ENCODE measurements at places on chromosomes 12 and 14. TPM values are rescaled to one million over a fixed set of nuclear protein-coding genes. Genes with fewer than 3 reads are reported as not detected.

Gene GPD1
- 0.62 TPM for total RNA-seq

Gene AQP6
- total RNA-seq: not detected

GRCh38 chr14:28294834-28295440 lies 471.6 kb upstream of the FOXG1 start:
- no peak overlapping the region for H3K4me3 ChIP-seq
- no peak overlapping the region for H3K27ac ChIP-seq
- no peaks in the 10 kb centered on the region for H3K27me3 ChIP-seq
- no peaks in the 10 kb centered on the region for H3K4me1 ChIP-seq
- no peaks in the 10 kb centered on the region for H3K36me3 ChIP-seq

- H3K36me3 ChIP-seq: no peaks in the 10 kb centered on the region
- DNase-seq: no peak
- H3K27ac ChIP-seq: no peak overlapping the region
- no peaks in the 10 kb centered on the region for H3K4me1 ChIP-seq
- H3K27me3 ChIP-seq: no peaks in the 10 kb centered on the region
Measured at GRCh38 chr12:131368668-131369071, 342.2 kb upstream of the SFSWAP start.

Gene C14orf180
- not detected for total RNA-seq

- no peak overlapping the region for H3K4me3 ChIP-seq
- H3K27me3 ChIP-seq: peaks cover 36% of the 10 kb centered on the region
- no peak for DNase-seq
- H3K36me3 ChIP-seq: peaks cover 2% of the 10 kb centered on the region
Measured at GRCh38 chr12:66191547-66192126, 2.6 kb downstream of the IRAK3 start.

- H3K4me1 ChIP-seq: peaks cover 5% of the 10 kb centered on the region
- DNase-seq: no peak
- no peak overlapping the region for H3K4me3 ChIP-seq
Measured at GRCh38 chr14:75188520-75189268, 12.3 kb upstream of the TMED10 start.

GRCh38 chr12:89236748-89237383 lies 115.4 kb downstream of the DUSP6 start:
- no peak for DNase-seq
- peak overlapping the region; percentile 5 for H3K27ac ChIP-seq

GRCh38 chr12:90235642-90236041 lies 527.0 kb upstream of the ATP2B1 start:
- H3K4me1 ChIP-seq: no peaks in the 10 kb centered on the region
- H3K36me3 ChIP-seq: no peaks in the 10 kb centered on the region
- H3K27me3 ChIP-seq: no peaks in the 10 kb centered on the region

Gene ITGB7
- total RNA-seq: 239 TPM

GRCh38 chr14:36271939-36272907 lies 48.2 kb downstream of the MBIP start:
- H3K4me1 ChIP-seq: peaks cover 6% of the 10 kb centered on the region
- H3K27me3 ChIP-seq: peaks cover 51% of the 10 kb centered on the region
- H3K36me3 ChIP-seq: no peaks in the 10 kb centered on the region
- peak overlapping the region; percentile 73 for H3K4me3 ChIP-seq

Gene SLC25A47
- not detected for total RNA-seq

DNA sequence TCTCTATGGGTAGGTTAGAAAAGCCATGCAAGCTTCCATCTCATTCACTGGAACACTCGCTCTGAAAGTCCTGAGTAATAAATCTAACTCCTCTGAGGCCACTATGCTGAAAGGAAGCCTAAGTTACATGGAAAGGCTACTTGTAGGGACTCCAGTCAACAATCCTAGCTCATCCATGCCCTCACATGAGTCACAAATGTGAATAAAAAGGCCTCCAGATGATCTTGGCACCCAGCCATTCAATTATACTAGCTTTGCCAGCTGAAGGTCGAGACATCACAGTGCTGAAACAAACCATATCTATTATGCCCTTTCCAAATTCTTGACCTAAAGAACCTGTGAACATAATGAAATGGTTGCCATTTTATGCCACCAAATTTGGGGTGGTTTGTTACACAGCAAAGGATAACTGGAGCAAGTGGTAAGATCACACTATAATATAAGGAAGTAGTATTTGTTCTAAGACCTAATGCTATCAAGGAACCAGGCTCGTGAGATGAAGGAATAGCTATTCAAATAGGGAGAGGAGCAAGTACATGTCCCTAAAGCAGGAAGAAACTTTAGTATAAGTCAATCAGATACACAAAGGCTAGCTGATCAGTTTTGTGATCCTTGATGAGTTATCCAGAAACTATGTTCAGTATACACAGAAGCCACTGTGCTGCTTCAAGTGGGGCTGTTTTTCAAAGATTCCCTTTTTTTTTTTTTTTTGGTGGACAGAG lies 142.1 kb downstream of the MED13L start:
- H3K27me3 ChIP-seq: no peaks in the 10 kb centered on the region
- no peak for DNase-seq
- H3K36me3 ChIP-seq: peaks cover 1% of the 10 kb centered on the region
- H3K4me1 ChIP-seq: peaks cover 59% of the 10 kb centered on the region

- peak overlapping the region; percentile 39 for H3K4me3 ChIP-seq
- peaks cover 2% of the 10 kb centered on the region for H3K36me3 ChIP-seq
- H3K4me1 ChIP-seq: peaks cover 41% of the 10 kb centered on the region
- peak overlapping the region; percentile 7 for H3K27ac ChIP-seq
Measured at GRCh38 chr14:92529903-92530302, 16.3 kb downstream of the RIN3 start.

Gene SLC25A29
- total RNA-seq: 16.4 TPM

GRCh38 chr12:79155683-79156082 lies 291.1 kb downstream of the SYT1 start:
- H3K4me3 ChIP-seq: no peak overlapping the region
- no peaks in the 10 kb centered on the region for H3K4me1 ChIP-seq
- H3K27me3 ChIP-seq: no peaks in the 10 kb centered on the region
- no peak overlapping the region for H3K27ac ChIP-seq

DNA sequence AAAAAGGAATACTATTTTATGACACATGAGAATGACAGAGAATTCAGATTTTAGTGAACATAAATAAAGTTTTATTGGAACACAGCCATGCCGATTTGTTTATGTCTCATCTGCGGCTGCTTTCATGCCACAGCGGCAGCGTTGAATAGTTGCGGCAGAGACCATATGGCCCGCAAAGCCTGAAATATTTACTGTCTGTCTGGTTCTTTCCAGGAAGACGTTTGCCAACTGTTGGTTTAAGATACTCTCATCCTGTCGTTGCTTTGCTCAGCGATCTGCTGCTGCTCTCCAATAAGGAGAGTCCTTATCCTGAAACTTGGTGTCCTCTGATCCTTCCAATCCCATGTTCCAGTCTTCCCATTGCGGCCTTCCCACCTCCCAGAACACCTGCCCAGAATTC lies 89.9 kb downstream of the SLC24A4 start:
- H3K4me1 ChIP-seq: no peaks in the 10 kb centered on the region
- no peaks in the 10 kb centered on the region for H3K36me3 ChIP-seq
- DNase-seq: no peak
- H3K27ac ChIP-seq: no peak overlapping the region
- H3K27me3 ChIP-seq: peaks cover 10% of the 10 kb centered on the region

DNA sequence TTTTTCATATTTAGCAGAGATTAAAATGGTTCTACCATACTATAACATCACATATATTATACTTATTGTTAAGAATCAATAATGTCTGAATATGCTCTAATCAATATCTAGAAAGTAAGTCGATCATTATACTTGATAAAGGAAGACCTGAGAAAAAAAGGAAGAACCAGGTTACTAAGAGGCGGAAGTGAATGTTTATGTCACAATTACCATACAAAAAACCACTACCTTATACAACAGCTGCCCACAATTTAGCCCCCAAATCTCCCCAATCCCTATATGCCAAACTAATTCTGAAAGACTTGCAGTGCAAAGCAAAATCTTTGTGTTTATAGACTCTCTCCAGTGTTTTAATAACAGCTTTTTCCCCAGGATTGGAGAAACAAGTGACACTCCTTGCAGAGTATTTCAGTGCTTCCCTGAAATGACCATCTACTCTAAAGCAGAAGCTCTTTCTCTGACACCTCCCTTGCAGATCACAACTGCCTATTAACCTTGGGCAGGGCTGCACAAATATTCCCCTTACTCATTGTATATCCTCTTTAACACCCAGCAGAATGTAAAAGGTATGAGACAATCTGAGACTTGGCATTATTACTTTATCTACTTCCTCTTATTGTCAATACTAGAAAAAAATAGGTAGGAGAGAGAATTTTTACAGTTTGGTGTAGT lies 12.7 kb upstream of the SLC2A3 start:
- no peak overlapping the region for H3K27ac ChIP-seq
- H3K27me3 ChIP-seq: no peaks in the 10 kb centered on the region
- H3K36me3 ChIP-seq: no peaks in the 10 kb centered on the region
- peaks cover 7% of the 10 kb centered on the region for H3K4me1 ChIP-seq
- DNase-seq: no peak
- no peak overlapping the region for H3K4me3 ChIP-seq

Gene IFNG-AS1
- total RNA-seq: not detected

GRCh38 chr12:16112130-16112529 lies 165.4 kb downstream of the SLC15A5 start:
- no peak overlapping the region for H3K4me3 ChIP-seq
- no peaks in the 10 kb centered on the region for H3K27me3 ChIP-seq
- H3K36me3 ChIP-seq: no peaks in the 10 kb centered on the region
- DNase-seq: no peak

GRCh38 chr12:121776190-121777098 lies 17.0 kb downstream of the RHOF start:
- peak overlapping the region; percentile 63 for H3K27ac ChIP-seq
- peak; percentile 96 for DNase-seq
- no peak overlapping the region for H3K4me3 ChIP-seq
- peaks cover 24% of the 10 kb centered on the region for H3K36me3 ChIP-seq
- no peaks in the 10 kb centered on the region for H3K27me3 ChIP-seq
- H3K4me1 ChIP-seq: peaks cover 10% of the 10 kb centered on the region

Gene RND1
- total RNA-seq: 5.7 TPM

GRCh38 chr12:103805655-103806360 lies 35.2 kb downstream of the NT5DC3 start:
- peaks cover 3% of the 10 kb centered on the region for H3K4me1 ChIP-seq
- H3K27me3 ChIP-seq: no peaks in the 10 kb centered on the region
- H3K36me3 ChIP-seq: no peaks in the 10 kb centered on the region
- H3K4me3 ChIP-seq: no peak overlapping the region

Gene TPPP2
- not detected for total RNA-seq

DNA sequence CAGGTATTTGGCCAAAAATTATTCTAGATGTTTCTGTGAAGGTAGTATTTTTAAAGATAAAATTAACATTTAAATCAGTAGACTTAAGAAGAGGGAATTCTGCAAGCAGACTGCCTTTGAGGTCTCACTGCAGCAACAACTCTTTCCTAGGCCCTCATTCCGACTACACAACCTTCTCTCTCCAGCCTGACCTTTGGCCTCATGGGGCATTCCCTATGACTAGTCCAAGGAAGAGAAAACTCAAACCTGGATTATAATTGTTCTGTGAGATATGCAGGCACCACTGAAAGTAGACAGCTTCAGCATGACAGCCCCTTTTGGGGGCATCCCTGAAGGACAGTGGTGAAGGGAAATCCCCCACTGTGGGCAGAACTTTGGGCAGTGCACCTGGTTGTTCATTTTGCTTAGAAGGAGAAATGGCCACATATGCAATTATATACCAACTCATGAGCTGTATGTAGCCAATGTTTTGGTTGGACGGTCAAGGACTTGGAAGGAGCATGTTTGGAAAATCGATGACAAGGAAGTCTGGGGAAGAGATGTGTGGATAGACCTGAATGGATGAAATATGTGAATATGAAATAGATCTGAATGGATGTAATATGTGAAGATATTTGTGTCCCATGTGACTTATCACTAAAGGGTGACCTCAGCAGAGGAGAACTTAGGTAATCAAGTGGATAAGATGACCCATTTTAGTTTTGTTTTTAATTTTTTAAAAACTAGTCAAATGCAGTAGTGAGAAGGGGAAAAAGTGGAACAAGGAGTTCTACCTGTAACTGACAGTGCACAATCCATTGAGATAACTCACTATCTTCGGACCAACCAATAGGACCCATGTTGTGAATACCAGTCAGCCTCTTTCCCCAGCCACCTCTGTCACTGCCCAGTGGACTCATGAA lies 233.3 kb upstream of the FOXN3 start:
- H3K4me3 ChIP-seq: no peak overlapping the region
- H3K27ac ChIP-seq: no peak overlapping the region
- DNase-seq: no peak
- H3K27me3 ChIP-seq: no peaks in the 10 kb centered on the region

DNA sequence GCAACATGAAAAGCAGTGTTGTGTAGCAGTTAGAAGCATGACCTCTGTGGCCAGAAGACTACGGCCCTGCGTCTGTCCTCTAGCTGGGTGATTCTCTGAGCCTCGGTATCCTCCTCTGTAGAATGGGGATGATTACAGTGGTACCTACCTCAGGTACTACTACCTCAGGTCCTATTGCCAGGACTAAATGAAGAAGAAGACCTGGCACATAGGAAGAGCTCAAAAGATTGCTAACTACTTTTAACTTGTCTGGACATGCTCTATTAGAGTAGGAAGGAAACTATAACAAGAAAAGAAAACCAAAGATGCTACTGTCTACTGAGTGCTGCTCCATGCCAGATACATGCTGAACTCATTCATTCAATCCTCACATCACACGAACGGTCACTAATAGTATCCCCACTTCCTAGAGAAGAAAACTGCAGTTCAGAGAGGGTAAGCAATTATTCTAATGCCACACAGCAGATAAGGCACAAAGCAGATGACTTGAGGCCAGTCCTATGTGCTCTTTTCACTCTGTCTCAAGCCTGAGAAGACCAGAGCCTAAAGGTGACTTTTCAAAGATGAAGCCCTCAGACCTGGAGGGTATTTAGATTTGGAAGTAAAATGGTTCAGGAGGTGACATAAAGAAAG lies 108.1 kb upstream of the HIF1A start:
- H3K27me3 ChIP-seq: no peaks in the 10 kb centered on the region
- H3K27ac ChIP-seq: no peak overlapping the region
- peaks cover 7% of the 10 kb centered on the region for H3K36me3 ChIP-seq
- DNase-seq: no peak
- no peak overlapping the region for H3K4me3 ChIP-seq
- peaks cover 38% of the 10 kb centered on the region for H3K4me1 ChIP-seq

DNA sequence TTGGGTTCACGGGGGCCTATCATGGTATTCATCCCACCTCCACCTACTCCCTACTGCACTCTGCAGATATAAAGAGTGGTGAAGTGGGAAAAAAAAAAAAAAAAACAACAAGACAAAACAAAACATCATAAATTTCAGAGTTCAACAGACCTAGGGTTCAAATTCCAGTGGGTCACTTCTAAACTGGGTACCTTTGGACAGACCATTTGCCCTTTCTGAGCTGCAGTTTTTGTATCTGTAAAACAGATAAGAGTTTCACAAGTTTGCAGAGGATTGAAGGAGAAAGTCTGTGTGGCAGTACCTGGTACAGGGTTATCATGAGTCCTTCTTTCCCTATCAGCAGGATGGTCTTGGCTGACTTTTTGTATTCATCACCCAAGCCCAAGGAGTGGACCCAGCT lies 211.2 kb upstream of the EEA1 start:
- H3K36me3 ChIP-seq: no peaks in the 10 kb centered on the region
- peaks cover 12% of the 10 kb centered on the region for H3K4me1 ChIP-seq
- no peak for DNase-seq

GRCh38 chr12:55652352-55652751 lies 15.7 kb downstream of the OR10P1 start:
- peaks cover 3% of the 10 kb centered on the region for H3K36me3 ChIP-seq
- no peak for DNase-seq
- no peak overlapping the region for H3K4me3 ChIP-seq
- no peak overlapping the region for H3K27ac ChIP-seq

Gene RASAL1
- 1.1 TPM for total RNA-seq

Gene SYT1
- not detected for total RNA-seq

- no peak for DNase-seq
- H3K4me3 ChIP-seq: no peak overlapping the region
- no peaks in the 10 kb centered on the region for H3K27me3 ChIP-seq
- peaks cover 27% of the 10 kb centered on the region for H3K4me1 ChIP-seq
- H3K27ac ChIP-seq: no peak overlapping the region
Measured at GRCh38 chr14:35257809-35258208, 34.4 kb upstream of the PSMA6 start.

Gene PIK3C2G
- total RNA-seq: not detected

Gene POLR3B
- total RNA-seq: 13.1 TPM
